ENCODE measurements at places on chromosomes 12 and 14.

DNA sequence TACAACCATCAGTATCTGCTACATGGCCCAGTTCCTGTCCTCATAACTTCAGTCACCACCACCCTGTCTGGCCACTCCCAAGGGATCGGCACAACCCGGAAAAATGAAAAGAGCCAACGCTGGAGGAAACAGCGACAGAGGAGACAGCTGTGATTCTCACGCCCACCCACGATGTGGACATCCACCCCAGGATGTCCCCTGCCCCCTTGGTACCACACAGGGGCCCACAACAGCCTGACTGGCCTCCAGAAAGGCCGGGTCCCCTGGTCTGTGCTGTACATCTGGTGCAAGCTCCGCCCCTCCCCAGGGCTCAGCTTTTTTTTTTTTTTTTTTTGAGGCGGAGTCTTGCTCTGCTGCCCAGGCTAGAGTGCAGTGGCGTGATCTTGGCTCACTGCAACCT lies 12.5 kb downstream of the RPS6KL1 start:
- DNase-seq, result no peak

DNA sequence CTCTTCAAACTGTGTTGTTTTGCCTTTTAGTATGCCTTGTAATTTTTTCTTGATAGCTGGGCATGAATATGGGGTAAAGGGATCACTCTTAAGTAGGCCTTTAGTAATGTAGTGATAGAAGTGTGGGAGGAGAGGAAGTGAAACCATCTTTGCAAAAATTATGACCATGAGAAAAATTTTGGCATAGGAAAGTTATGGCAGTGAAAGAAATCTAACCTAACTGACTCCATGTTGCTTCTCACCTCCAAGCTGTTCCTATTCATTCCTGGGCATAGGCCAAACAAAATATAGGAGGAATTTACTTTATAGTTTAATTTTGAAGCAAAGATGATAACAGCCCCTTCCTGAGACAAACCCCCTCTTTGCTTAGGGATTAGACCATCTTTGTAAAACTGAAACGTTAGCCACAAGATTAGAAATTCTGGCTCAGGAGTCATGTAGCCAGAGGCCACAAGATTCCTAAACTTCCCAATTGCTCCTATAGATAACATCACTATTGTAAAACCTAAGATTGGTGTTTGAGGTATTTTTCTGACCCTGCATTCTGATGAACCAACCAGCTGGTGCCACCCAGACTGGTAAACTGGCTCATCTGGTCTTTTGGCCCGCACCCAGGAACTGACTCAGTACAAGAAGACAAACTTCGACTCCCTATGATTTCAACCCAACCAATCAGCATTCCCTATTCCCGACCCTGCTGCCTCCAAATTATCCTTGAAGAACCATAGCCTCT lies 45.8 kb downstream of the CRADD start:
- DNase-seq, result peak; percentile 65

DNA sequence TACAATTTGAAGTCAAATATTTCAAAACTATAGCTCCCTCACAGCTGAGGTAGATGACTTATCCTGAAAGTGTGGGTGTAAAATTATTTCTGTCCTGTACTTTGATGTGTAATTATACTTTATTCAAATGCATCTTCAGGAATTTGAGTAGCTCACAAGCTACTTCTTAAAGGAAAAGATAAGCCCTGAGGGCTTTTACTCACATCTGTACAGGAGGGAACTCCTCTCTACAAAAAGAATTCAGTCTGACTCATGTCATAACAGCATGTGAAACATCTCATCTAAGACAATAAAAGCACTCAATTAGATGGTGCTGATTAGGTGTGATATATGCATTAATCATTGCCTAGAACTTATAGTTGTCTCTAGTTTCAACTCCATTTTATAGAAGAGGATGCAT lies 452.0 kb downstream of the PRKD1 start:
- DNase-seq, result no peak

- no peak for DNase-seq
Measured at GRCh38 chr12:115371711-115372110, 687.7 kb upstream of the TBX3 start.

GRCh38 chr12:110179291-110179690 lies 55.1 kb downstream of the IFT81 start:
- DNase-seq, result peak; percentile 77

Data from MG63 (cell line).